IMR-90 (cell line): ENCODE measurements at places on chromosomes 2 and 18.
A peak's percentile ranks its signal among the peaks of the same experiment; 100 is the strongest.

- DNase-seq, result peak; percentile 12
Observed at GRCh38 chr2:61421611-61422010, 49.3 kb downstream of the USP34 start.

GRCh38 chr2:69213782-69214181 is 173.2 kb downstream of the GFPT1 start:
- no peak for DNase-seq

GRCh38 chr2:184113696-184114403 is 484.5 kb upstream of the ZNF804A start:
- DNase-seq, result no peak

DNA sequence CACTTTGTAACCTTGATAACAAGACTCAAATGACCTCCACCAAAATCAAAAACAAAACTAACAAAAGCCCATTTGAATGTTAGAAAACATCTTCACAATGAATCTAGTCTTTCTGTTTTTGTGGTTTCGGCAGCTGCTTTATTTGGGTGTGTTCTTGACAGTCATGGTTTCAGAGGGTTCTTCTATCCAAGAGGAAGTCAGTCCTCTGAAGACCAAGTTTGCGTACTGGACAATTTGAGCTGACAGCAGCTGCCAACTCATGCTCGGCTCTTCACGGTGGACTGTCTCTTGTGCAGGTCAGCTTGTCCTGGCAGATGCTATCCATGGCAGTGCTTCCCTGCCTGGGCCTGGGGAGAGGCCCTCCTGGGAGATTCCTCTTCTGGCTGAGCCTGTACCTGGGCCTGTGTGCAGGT is 91.0 kb downstream of the TMEM17 start:
- no peak for DNase-seq

- peak; percentile 36 for DNase-seq
Observed at GRCh38 chr2:23385351-23385747, 370 bp downstream of the KLHL29 start.
